ENCODE measurements at places on chromosomes 6 and 20. TPM values are rescaled to one million over a fixed set of nuclear protein-coding genes. Genes with fewer than 3 reads are reported as not detected.
A peak's percentile ranks its signal among the peaks of the same experiment; 100 is the strongest.

The NXT1 gene
- total RNA-seq = 14.8 TPM

The HLA-DQA1 gene
- total RNA-seq = 144 TPM

The KHDC1L gene
- total RNA-seq = not detected

- DNase-seq = no peak
Measured at GRCh38 chr20:35398660-35399144, 13.1 kb downstream of the UQCC1 start.

The MGME1 gene
- total RNA-seq = 11.3 TPM

DNA sequence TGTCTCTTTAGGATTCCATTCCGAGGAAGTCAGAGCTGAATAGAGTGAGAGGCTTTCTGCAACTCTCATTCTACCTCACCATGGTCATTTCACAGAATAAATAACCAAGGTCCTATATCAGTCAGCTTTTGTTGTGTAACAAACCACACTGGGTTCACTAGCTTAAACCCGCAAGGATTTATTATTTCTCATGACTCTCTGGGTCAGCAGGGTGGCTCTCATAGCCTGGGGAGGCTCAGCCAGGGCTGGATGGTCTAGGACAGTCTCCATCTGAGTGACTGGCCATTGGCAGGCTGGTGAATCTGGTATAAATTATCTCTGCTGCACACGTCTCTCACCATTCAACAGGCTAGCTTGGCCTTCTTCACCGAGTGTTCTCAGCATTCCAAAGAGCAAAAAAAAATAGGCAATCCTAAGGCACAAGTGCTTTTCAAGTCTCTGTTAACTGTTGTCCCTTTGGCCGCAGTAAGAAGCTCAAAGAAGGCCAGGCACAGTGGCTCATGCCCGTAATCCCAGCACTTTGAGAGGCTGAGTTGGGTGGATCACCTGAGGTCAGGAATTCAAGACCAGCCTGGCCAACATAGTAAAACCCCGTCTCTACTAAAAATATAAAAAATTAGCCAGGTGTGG is 39.7 kb downstream of the ISM1 start:
- DNase-seq = no peak

- DNase-seq = no peak
Measured at GRCh38 chr6:14974792-14975470, 270.9 kb upstream of the JARID2 start.

The IYD gene
- 1.9 TPM for total RNA-seq

DNA sequence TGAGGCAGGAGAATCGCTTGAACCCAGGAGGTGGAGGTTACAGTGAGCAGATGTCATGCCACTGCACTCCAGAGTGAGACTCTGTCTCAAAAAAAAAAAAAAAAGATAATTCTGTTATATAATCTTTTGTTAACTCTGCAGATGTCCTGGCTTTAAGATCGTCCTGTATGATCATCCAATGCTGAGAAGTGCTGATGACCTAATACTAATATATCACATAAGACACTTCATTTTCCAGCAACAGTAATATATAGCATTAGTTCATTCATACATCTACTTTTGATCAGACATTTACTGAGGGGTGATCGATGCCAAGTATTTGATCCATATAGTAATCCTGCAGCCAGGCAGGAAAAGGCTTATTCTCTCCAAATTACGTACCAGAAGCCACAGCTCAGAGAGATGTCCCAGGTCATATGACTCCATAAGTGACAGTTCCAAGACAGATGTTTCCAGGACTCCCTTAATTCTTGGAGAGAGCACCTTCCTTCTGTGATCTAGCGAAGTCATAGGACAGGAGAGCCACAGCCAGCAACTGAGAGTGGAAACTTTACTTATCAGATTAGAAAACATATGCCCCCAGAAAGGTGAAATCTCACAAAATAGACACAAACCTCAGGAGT is 60.7 kb downstream of the SHLD1 start:
- no peak for DNase-seq

- no peak for DNase-seq
Measured at GRCh38 chr20:31990641-31991338, 19.4 kb upstream of the CCM2L start.

GRCh38 chr6:104984831-104985230 is 27.9 kb downstream of the LIN28B start:
- DNase-seq = no peak

DNA sequence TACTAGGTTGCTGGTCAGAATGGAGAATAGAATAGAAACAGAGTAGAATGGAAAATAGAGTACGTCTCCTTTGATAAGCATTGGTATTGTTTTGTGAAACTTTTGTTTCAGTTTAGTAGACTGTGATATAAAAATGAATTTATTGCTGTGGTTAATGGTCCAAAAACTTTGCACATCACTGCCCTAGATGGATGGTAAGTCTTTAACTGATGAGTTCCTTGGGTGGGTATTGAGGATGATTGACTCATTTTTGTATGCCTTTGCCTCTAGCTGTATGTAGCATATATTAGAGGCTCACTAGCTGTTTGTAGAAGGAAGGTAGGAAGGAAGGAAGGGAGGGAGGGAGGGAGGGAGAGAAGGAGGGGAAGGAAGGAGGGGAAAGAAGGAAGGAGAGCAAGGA is 48.3 kb downstream of the ZDHHC14 start:
- DNase-seq = no peak

- DNase-seq = peak; percentile 23
Measured at GRCh38 chr20:61812845-61813485, 252.7 kb downstream of the TAF4 start.

The ARMH2 gene
- total RNA-seq = 0.68 TPM

DNA sequence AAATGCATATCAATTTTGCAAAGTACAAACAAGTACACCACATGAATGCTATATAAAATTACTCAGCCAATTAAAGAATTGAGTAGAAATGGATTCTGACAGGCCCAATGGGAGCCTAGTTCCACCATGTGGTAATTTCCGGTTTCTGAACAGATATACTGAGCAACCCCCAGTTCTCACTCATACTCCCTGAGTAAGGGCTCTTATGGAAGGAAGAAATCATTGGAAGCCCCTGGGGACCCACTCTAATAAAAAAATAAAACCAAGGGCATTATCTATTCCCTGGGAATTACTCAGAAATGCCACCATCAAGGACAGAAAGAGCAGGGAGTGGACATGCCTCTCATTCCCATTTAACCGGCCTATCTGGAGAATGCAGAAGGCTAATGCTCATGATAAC is 34.6 kb downstream of the STX7 start:
- DNase-seq = no peak

- no peak for DNase-seq
Measured at GRCh38 chr6:63923139-63923739, 287.6 kb downstream of the PHF3 start.

DNA sequence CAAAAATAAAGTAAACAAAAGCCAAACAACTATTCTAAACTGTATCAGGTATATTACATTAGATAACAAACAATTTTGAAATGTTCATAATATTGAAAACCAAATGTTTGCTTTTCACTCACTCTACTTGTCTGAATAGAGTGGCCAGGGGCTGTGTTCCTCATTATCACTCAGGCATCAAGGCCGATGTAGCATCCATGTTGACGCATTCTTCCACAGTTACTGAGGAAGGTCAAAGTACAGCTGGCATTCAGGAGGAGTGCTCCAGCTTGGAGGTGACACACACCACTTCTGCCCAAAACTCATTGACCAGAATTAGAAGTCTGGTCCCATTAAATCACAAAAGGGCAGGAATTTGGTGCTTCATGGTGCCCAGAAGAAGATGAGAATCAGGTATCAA is 137.6 kb upstream of the MANEA start:
- no peak for DNase-seq

The SNAP91 gene
- total RNA-seq = not detected

The RTN4IP1 gene
- total RNA-seq = 4.1 TPM

DNA sequence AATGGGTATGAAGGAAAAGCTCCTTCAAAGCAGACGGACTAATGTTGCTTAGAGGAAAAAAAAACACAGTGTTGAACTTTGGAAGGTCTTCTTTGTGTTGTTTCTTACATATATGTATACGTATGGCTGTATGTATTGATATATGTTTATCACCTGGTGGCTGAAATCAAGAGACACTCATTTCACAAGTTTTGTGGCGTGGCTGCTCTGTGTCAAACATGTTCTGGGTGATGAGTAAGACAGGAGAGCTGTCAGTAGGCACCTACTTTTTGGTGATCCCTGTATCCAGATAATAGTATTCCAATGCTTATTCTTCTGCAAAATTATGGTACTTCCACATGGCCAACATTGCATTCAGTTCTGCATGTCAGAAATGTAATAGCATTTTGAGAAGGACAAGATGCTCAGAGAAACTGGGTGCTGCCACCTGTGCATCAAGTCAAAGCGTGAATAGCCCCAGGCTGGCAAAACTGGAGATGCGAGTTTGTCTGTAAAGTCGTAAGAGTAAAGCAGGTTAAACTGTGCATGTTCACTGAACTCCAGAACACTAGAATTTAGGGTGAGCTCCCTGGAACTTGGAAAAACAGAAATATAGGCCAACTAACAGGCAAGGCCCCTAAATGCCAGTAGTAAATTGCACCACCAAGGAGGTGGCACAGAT is 67.9 kb downstream of the ARMC2 start:
- no peak for DNase-seq

DNA sequence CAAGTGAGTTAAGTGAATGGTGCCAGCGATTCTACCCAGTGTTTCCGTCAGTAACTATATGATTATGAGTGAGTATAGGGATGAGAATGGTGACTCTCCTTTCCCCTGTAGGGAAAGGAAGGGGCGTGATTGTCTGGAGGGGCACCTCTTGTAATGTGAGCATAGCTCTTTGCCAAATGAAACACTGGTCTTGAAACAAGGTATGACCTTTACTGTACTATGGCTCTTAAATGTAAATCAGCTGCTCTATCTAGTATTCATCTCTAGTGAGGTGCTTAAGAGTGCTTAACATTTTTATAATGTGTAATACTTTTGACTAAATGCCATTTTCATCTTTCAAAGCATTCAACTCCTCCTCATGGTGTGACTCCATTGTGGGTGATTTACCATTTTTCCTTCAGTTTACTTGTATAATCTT is 11.0 kb downstream of the PANK2 start:
- no peak for DNase-seq

DNA sequence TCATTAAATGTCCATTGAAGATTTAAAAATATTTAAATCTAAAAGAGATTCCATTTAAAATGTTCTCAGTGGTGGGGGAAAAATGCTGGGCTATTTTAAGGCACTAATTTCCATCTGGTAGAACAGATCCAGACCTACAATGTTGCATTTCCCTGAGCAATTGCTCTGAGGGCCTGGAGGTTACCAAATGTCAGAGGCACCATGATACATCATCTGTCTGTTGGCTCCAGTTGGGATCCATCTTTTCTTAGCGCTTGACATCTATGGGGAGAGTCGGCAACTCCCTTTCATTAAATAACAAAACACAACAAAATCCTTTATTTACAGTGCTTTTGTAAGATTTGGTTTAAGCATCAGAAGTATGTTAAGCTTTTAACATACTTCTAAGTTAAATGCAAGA is 224.5 kb downstream of the FOXC1 start:
- no peak for DNase-seq

- no peak for DNase-seq
Measured at GRCh38 chr20:45547206-45547770, at the start of gene EPPIN. EPPIN (minus strand) TSS chr20:45547401; CDS start chr20:45547357, 44 bp downstream.

- DNase-seq = no peak
Measured at GRCh38 chr6:13452346-13453117, 34.9 kb downstream of the GFOD1 start.

The NCOA7 gene
- total RNA-seq = 64.4 TPM

DNA sequence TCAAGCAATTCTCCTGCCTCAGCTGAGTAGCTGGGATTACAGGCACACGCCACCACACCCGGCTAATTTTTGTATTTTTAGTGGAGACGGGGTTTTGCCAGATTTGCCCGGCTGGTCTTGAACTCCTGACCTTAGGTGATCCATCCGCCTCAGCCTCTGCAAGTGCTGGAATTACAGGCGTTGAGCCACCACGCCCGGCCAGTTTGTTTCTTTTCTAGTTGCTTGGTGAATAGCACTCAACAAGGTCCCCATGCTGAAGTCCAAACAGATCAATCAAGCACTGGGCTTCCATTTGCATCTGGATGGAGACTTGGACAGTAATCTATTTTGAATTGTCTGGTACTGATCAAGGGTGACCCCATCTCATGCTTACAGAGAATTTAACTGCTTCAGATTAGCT is 108.9 kb upstream of the FOXO3 start:
- DNase-seq = no peak

DNA sequence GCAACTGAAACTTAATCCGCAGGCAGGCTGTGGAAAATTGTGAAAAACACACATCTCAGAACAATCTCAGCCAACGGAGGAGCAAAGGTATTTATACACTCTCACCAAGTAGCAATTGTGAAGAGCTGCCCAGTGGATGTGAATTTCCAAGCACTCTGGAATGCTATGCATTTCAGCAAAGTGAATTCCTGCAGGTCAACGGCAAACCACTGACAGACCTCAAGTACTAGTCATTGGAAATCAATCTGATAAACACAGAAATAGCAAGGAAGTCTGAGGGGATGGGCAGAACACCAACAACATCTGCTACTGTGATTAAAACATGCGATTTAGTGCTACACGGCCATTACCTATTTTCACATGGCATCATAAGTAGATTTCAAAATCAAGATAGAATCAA is 429.1 kb downstream of the HTR1B start:
- DNase-seq = no peak

GRCh38 chr20:36043892-36044515 is 75.6 kb downstream of the CNBD2 start:
- no peak for DNase-seq

The ATAT1 gene
- 8.9 TPM for total RNA-seq

DNA sequence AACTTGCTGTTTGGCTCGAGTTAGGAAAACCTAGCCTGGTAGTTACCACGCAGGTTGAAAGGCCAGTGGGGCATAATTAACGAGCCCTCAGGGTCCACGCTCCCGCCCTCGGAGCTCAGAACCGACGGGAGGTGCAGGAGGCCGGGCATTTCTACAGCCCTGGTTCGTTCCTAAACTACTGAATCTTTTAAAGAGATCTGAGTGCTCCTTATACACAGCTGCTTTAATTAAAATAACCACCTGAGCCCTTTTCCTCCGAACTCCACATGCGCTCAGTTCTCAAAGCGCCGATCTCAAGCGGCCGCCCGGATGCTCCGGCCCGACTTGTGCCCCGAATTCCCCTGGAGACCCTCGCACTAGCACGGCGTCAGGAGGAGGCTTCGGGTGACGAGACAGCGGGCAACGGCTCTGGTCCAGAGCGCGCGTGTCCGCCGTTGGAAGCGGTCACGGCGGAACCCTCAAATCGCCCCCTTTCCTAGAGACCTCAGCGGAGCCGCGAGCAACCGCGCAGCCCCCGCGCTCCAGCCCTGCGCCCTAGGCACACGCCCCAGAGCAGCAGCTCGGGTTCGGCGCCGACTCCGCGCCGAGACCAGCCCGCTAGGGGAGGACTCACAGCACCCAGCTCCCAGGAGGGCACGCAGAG is 397 bp downstream of the WDR27 start:
- no peak for DNase-seq

- no peak for DNase-seq
Measured at GRCh38 chr6:21519642-21520041, 73.9 kb upstream of the SOX4 start.

The HLA-DQB2 gene
- 74.8 TPM for total RNA-seq

DNA sequence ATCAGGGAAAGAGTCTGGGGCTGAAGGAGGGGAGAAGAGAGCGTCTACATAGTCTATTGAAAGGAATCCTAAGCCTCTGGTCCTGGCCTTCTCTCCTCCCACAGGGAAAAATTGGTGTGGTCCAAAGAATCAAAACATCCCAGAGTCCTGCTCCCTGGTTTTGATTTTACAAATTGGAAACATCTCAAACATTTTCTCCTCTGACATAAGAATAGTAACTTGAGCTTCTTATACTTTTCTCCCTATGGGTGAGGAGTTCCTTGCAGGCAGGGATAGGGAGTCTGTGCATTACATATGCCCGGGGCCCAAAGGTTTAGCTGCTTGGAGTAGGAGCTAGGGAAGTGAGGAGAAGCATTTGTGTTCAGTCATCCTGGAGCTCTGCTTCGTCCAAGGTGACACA is 120.0 kb upstream of the GGTLC1 start:
- DNase-seq = no peak
